ENCODE measurements at places on chromosomes 11 and 22. TPM values are rescaled to one million over a fixed set of nuclear protein-coding genes. Genes with fewer than 3 reads are reported as not detected.

DNA sequence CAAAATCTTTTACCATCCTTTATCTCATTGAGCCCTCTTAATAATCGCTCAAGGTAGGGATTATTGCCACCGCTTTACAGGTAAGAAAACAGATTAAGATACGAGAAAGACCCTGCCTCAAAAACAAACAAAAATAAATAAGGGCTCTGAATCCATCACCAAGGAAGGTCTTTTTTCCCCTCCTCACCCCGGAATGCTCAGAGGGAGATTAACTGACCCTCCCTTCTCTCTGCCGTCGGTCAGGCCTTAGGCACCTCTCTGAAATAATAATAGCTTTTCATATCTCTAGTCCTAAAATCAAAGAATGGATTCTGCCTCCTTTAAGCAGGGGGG is 620 bp upstream of the ATG2A start:
- no peak for DNase-seq

DNA sequence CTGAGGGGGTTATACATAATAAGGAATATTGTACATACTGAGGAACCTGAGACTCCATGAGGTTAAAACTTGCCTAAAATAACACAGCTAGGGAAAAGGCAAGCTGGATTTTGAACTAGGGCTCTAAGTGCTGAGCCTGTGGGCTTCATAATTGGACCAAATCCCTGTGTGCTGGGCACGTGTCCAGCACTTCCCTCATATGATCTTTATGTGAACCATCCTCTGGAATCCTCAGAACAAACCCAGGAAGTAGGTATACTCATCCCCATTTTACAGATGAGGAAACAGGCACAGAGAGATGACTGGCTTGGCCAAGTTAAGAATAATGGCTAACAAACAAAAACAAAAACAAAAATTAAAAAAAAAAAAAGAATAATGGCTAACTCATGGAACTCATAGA is 14.9 kb downstream of the RTN4RL2 start:
- DNase-seq = no peak

GRCh38 chr22:26492220-26492619 is 8.5 kb downstream of the SRRD start:
- no peak for DNase-seq

DNA sequence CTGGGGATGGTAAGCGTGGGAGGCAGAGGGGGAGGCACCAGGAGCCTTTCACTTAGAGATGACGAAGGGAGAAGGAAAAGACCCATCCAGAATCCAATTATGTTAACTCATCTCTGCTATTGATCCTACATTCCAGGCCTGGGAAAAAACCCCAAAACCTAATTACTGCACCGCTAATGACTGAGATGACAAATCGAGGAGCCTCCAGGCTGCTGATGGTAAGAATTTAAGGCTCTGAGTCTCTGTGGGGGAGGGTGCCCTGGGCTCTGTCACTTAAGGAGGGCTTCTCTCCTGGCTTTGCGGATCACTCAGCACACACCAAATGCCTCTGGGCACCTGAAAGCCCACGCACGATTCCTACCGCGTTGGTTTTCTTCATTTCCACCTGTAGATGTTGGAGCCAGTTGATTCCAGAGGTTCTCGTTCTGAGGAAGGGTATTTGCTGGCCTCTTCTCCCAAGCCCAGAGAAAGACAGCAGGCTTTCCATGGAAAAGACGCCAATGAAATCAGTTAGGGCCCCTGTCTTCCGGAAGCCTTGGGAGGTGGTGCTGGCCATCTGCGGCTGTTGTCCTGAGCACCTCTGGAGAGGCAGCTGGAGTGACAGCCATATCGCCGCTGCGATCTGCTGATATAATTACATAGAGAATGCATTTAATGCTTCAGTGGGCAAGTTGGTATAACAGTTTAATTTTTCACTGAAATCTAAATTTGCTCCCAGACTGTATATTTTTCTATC is 751.2 kb downstream of the BRD1 start:
- DNase-seq = no peak

The CCDC73 gene
- 0.30 TPM for polyA plus RNA-seq

DNA sequence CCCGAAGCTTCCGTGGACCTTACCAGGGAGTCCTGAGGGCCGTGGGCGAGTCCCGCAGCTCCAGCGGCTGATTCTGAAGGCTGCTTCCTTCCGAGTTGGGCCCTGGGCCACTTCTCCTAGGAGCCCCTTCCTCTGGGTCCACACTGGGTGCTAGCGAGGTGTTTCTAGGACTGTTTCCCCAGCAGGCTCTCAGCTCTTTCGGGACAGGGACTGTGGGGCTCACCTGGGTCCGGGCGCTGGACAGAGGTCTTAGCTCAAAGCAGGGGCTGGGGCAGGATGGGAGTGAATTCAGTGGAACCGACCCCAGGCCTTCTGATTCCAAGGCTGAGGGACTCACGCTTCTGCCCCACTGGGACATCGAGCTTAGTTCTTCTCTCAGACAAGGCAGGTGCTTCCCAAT is 29.3 kb upstream of the CSNK1E start:
- DNase-seq = no peak

The PKP3 gene
- 7.0 TPM for polyA plus RNA-seq

DNA sequence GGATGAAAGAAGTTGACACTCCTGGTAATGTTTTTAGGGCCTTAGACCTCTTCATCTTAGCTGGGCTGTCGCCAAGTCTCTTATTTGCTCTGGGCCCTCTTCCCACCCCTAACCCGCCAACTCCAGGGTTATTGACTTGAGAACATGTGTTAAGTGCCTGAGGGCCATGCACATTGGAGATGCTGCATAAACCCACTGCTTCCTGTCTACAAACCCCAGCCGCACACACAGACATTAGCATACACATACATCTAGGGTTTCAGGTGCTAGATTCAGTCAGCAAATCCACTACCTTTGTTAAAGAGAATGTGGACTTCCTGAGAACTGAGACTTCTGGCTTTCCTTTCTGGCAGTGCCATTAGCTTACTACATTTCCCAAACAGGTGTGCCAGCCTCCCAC is 817 bp downstream of the PANX3 start:
- no peak for DNase-seq

DNA sequence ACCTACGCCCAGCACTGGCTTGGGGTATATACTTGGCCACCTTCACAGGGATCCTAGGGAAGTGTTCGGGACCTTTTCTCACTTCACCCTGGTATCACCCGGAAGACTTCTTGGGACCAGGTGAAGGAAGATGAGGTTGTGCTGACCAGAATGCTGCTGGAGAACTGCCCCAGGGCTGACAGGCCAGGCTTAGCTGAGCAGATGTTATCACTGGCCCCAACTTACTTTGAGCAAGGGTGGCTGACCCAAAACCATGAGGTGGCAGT is 4.5 kb downstream of the FTH1 start:
- no peak for DNase-seq

- DNase-seq = no peak
These were observed 110.2 kb downstream of the TRIM29 start for GRCh38 chr11:120027546-120028180.

GRCh38 chr22:27778294-27779090 is 23.1 kb downstream of the MN1 start:
- DNase-seq = no peak

GRCh38 chr22:29713156-29713727 is 6.6 kb upstream of the CABP7 start:
- no peak for DNase-seq

- DNase-seq = no peak
These were observed 43.5 kb downstream of the EXT2 start for GRCh38 chr11:44138980-44139379.

- no peak for DNase-seq
These were observed 167.1 kb upstream of the TTC12 start for GRCh38 chr11:113147249-113147648.

DNA sequence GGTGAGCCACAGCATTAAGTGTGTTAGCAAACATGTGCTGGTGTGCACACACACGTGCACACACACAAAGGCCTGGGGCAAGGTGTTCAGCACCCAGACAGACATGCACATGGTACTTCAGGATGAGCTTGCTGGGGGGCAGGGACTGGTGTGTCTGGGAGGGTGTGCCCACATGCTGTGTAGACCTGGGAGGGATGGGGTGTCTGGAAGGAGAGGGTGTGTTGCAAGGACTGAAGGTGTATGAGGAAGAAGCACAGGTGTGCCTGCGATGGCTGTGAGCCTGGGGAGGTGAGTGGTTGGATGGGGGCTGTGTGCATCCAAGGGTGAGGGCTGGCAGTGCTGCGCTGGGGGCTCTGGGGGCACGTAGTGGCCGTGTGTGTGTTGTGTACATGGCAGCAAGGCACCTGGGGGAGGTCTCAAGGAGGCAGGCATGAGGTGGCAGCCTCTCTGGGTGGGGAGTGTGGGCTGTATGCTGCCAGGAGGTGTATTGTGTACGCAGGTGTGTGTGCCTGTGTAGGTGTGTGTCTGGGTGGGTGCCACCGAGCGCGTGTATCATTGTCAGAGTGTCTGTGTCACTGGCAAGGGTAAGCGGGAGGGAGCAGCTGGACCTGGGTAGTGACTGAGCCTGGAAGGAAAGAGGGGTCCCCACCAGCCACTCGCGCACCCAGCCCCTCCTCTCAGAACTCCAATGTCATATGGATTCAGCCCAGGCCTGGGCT is 2.2 kb downstream of the NRXN2 start:
- no peak for DNase-seq

DNA sequence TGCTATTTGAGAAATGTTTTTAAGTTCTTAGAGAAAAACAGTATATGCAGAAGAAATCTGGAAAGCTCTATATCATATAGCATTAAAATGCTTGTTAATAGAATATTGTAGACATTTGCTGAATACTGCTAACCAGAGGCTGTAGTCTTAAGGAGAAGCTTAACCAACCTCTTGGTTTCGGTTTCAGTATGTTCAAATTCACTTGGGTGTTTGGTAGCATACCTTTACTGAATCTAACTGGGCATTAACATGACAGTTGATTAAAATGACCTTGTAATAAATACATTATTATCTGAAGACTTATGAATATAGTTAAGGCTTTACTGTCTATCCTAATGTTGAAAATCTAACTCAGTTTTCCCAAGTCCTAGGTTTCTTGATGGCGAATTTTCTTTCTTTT is 5.4 kb downstream of the PCF11 start:
- no peak for DNase-seq

The SMC1B gene
- 0.13 TPM for polyA plus RNA-seq

GRCh38 chr11:77993902-77994301 is 566 bp downstream of the INTS4 start:
- DNase-seq = no peak

DNA sequence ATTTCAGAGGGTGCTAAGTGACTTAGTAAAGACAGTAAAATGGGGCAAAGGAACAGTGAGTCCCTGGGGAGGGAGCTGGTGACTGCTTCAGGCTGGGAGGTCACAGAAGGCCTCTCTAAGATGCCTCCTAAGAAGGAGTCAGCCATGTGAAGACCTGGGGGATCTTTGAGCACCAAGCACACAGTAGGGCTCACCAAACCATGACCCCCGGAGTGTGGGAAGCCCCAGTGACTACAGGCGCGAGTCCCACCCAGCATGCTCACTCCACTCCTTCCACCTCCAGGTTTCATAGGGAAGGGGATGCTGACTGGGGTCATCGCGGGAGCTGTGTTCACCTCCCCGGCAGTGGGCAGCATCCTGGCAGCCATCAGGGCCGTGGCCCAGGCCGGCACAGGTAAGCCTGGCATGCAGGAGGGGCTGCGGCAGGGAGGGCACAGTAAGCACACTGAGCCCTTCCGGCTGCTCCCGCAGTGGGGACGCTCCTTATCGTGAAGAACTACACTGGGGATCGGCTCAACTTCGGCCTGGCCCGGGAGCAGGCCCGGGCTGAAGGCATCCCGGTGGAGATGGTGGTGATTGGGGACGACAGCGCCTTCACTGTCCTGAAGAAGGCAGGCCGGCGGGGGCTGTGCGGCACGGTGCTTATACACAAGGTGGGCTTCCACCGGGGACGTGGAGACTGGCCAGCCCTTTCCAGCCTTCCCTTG is 5.9 kb downstream of the TKFC start:
- DNase-seq = no peak

GRCh38 chr11:132621976-132622580 is 910.2 kb downstream of the OPCML start:
- no peak for DNase-seq

GRCh38 chr22:20865331-20865730 is 6.5 kb downstream of the SNAP29 start:
- DNase-seq = no peak

The UBASH3B gene
- polyA plus RNA-seq = 8.3 TPM

The TEAD1 gene
- polyA plus RNA-seq = 97.4 TPM

- no peak for DNase-seq
These were observed 75.5 kb upstream of the CD44 start for GRCh38 chr11:35063488-35063931.

GRCh38 chr11:75597636-75598035 is 35.6 kb downstream of the SERPINH1 start:
- no peak for DNase-seq

The TREH gene
- 0.41 TPM for polyA plus RNA-seq

The OSBP2 gene
- 5.9 TPM for polyA plus RNA-seq

DNA sequence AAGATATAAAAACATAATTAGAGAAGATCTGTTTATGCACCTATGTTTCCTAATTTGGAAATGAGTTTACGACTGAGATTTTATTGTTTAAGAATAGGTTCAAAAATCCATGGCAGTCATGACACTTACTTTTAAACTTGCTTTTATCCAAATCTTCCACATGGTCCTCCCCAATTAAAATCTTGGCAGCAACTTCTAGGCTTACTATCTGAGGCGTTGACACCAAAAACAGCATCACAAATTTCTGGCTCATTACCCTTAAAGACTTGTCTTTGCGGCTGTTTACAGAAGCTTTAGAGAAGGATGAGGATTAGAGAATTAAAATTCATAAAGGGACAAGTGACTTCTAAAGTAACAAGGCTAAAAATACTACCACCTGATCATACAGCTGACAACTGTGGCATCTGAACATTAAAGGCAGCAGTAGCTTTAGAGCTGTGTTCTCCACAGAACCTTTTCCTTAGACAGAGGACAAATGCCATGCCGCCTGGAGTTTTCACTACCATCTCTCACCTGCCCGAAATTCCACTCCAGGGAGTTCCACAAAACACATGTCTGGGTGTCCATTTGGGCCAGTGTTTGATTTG is 6.4 kb downstream of the E2F8 start:
- DNase-seq = no peak

- DNase-seq = no peak
These were observed 78.6 kb downstream of the MAML2 start for GRCh38 chr11:96264364-96264763.

DNA sequence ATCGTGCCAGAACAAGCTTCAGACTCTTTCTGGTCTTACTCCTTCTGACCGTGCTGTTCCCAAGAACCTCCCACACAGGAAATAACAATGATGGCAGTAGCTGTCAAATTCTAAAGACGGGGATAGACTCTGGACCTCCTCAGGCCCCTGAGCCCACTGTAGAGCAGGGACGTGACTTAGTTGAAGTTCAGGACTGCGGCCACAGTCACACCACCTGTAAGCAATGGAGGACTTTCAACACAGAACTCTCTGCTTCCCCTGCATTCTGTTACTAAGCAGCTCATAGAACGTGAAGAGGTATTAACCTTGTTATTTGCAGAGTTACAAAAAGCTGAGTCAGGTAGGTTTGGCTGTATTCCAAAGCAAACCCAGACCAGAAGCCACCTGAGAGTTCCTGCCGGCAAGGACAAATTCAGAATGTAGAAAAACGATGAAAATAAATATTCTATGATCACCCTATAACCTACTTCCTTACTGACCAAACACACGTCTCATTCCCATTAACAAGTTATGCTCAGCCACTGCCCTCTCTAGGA is 12.7 kb downstream of the TMEM45B start:
- DNase-seq = no peak

The PTPRCAP gene
- polyA plus RNA-seq = 2.9 TPM

The LIPT2 gene
- polyA plus RNA-seq = 8.6 TPM

- no peak for DNase-seq
These were observed 12.3 kb downstream of the SLC16A8 start for GRCh38 chr22:38071421-38072321.

All from renal pelvis (tissue), 12 donors.